ENCODE measurements at places on chromosomes 2 and 18.

DNA sequence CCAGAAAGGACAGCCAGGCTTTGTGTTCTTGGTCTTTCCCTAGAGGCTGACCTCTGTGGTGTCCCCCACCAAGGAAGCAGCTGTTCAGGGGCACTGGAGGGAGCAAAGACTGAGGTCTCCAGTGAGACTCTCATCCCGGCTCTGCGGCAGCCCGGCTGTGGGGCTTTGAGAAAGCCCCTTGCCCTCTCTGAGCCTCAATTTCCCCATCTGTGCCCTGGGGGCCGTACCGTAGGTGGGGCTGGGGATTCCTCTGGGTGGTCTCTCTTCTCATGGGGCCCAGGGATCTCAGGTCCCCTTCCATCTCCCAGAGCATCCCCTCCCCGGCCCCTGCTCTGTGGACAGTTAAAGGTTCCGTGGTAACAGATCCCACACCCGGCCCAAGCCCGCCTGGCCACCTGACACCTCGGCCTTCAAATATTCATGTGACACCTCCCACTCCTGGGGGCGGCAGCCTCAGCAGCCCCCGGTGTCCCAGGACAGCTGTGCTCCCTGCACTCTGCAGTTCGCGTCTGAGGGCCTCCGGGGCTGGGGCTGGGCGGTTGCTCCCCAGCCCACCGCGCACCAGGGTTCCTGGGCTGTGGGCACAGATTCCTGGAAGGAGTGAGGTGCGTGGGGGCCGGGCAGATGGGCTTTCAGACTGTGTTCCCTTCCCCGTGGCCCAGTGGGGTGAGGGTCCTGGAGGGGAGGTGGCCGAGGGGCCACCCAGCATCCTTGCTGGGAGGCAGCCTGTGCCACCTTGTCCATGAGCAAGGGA, 15.1 kb upstream of the KLHL30 start:
- no peak for DNase-seq

GRCh38 chr18:77079954-77080682, 52.5 kb downstream of the MBP start:
- no peak for DNase-seq

DNA sequence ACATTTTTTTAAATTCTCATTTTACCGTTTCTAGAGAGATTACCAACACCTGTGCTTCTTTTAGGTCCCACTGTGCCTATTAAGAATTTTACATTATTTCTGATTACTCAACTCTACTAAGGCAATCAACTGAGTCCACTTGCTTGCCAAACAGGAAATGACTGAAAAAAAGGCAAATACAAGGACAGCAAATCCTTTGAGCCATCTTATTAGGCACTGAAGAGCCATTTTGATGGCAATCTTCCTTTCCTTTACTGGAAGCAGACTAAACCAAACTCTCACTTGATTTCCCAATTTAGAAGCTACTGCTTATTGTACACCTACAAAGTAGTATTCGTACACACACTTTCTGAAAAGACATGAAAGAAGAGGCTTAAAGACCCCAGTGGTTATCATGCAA, 121.4 kb upstream of the COL3A1 start:
- no peak for DNase-seq

DNA sequence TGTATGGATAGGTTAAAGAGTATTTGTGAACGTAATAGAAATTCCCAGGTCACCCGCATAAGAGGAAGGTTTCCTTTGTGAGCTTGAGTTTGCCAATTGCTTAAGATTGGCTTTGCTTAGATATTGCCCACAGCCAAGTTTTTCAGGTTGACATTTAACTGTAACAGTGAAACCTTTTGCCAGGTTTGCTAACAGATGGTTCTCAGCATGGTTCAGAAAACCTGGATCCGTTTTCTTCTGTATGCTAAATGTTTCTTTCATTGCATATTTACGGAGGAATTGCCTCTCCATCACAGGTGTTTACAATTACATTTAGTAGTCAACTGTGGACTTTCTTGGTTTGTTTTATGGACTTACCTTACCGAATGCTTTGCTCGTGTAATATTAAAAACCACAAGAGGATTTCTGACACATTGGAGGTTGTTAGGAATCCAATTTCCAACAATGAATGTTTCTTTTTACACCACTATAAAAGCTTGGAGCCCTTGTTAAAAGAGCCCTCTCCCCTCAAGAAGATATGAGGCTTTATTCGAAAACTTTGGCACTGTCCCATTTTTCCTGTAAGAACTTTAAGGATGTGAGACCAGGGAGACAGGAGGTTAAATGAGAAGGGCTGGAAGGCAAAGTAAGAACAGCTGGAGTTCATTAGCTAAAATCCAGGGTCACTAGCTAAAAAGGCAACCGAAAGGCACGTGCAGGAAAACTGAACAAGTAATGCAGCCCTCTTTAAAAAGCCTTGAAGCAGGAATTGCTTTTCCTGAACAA, 7.8 kb downstream of the CDK15 start:
- DNase-seq, result no peak

- DNase-seq, result no peak
Observed at GRCh38 chr18:62763101-62763521, 47.8 kb downstream of the PHLPP1 start.

DNA sequence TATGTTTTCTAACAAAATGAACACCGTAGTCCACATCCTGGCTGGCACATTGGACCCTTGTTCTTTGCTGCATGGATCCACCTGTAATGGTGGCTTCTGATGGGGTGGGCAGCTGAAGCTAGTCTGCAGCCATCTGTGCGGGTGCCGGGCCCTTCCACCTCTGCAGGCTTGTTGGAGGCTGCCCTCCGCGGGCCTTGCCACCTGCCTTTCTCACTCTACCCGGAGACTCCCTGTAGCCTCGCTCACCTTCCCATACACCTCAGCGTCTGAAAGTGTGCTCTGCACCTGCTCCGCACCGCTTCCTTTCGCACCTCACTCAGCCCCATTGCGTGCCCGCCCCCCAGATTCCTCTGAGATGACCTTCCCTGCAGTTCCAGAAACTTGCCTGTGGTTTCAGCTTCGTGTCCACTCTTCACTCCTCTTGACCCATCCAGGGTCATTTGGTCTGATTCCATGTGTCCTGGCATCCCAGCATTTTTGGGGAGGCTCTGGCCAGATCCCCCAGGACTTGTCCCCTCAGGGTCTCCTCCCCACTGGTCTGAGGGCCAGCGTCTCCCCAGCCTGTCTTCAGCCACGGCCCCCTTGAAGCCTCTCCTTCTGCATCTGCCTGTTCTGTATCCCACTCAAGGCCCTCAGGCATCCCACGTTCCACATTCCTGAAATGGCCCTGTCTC, 18.2 kb downstream of the ATG4B start:
- DNase-seq, result no peak

GRCh38 chr2:119684518-119684917, 5.5 kb downstream of the TMEM177 start:
- no peak for DNase-seq

DNA sequence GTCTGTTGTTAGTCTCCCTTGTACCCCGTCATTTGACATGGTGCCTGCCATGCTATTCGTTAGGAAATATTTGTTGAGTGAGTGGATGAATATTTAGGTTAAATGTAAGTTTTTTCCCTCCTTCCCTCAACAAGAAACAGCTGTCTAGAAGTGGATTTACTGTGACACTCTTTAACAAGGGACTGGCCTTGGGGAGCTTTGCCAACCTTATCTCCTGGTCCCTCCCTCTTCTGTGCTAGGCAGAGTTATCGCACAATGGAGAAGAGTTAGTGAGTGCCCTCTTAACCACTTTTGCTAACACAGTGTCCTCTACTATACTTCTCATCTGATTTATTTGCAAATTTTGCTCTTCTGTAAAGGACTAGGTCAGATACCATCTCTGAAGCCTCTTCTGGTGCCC, 61.2 kb downstream of the DIS3L2 start:
- DNase-seq, result no peak

DNA sequence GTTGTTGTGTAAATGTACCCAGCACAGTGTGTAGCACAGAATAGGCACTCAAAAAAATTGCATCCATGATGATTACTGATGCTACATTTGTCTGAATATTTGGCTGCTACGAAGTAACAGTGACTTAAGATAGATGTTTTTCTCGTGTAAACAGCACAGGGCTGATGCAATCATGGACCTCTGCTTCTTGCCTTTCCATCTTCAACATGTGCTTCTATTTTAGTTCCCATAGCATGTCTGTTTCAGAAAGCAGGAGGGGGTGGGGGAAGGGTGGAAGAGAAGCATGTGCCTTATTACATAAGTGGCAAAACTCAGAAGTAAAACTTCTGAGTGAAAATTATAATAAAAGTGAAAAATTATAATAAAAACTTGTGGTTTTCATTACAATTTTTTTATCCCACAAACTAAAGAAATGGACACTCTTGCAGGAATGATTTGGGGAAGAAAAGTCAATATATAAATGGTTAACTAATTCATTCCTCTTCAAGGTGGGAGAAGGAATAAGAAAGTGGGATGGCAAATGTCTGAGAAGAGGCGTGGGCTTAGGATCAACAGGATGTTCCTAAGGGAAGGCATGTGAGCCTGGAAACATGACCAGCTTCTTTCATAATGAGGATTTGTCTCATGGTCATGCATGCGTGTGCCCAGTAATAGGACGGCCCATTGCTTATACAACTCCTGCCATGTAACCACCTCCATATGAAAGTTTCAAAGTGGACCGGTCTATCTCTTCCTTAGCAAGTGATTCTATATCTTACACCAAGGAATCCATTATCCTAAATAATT, 27.2 kb downstream of the CCBE1 start:
- no peak for DNase-seq

Measured in NCI-H1105 (cell line).